Uterus (tissue), 4 donors: ENCODE measurements at places on chromosomes 1 and 21. TPM values are rescaled to one million over a fixed set of nuclear protein-coding genes. Genes with fewer than 3 reads are reported as not detected.

Gene L1TD1
- total RNA-seq: 0.40 TPM

Gene PHTF1
- total RNA-seq: 20.7 TPM

Gene WNT9A
- total RNA-seq: not detected

Gene IL10RB
- total RNA-seq: 33.5 TPM

Gene WASF2
- 27.2 TPM for total RNA-seq

Gene KIF26B
- total RNA-seq: 17.4 TPM

Gene TNN
- 5.9 TPM for total RNA-seq

Gene OR2T11
- not detected for total RNA-seq

Gene CD48
- 0.51 TPM for total RNA-seq

Gene CFHR1
- total RNA-seq: not detected

Gene GPR25
- total RNA-seq: 0.28 TPM

Gene CR1
- 3.7 TPM for total RNA-seq

Gene RAB3B
- total RNA-seq: 0.69 TPM

Gene LYPLA2
- total RNA-seq: 23.3 TPM

Gene KIF21B
- total RNA-seq: 11.3 TPM

Gene UTS2
- total RNA-seq: not detected

Gene LDLRAD1
- total RNA-seq: not detected

Gene LCA5L
- total RNA-seq: 2.2 TPM

Gene ADSS2
- total RNA-seq: 47.6 TPM

Gene TAL1
- total RNA-seq: 10.9 TPM

Gene NADK
- total RNA-seq: 51.7 TPM
